Esophagus muscularis mucosa (tissue), 4 donors: ENCODE measurements at places on chromosomes 12 and 14. TPM values are rescaled to one million over a fixed set of nuclear protein-coding genes. Genes with fewer than 3 reads are reported as not detected.

GRCh38 chr12:101793401-101793800 lies 37.4 kb downstream of the GNPTAB start:
- no peaks in the 10 kb centered on the region for H3K27me3 ChIP-seq
- peaks cover 24% of the 10 kb centered on the region for H3K36me3 ChIP-seq
- DNase-seq, result no peak
- H3K4me1 ChIP-seq, result peaks cover 11% of the 10 kb centered on the region

Gene KITLG
- total RNA-seq, result 147 TPM

- H3K4me1 ChIP-seq, result no peaks in the 10 kb centered on the region
- H3K27ac ChIP-seq, result no peak overlapping the region
- no peaks in the 10 kb centered on the region for H3K36me3 ChIP-seq
- no peak overlapping the region for H3K4me3 ChIP-seq
- H3K27me3 ChIP-seq, result no peaks in the 10 kb centered on the region
These were observed 382.8 kb downstream of the ADAMTS20 start for GRCh38 chr12:43169115-43169681.

- peaks cover 42% of the 10 kb centered on the region for H3K36me3 ChIP-seq
- H3K27me3 ChIP-seq, result no peaks in the 10 kb centered on the region
- no peaks in the 10 kb centered on the region for H3K4me1 ChIP-seq
These were observed 26.4 kb downstream of the SFSWAP start for GRCh38 chr12:131737150-131737827.

GRCh38 chr14:39876916-39877315 lies 444.7 kb upstream of the FBXO33 start:
- H3K27ac ChIP-seq, result no peak overlapping the region
- H3K27me3 ChIP-seq, result no peaks in the 10 kb centered on the region
- no peak for DNase-seq

DNA sequence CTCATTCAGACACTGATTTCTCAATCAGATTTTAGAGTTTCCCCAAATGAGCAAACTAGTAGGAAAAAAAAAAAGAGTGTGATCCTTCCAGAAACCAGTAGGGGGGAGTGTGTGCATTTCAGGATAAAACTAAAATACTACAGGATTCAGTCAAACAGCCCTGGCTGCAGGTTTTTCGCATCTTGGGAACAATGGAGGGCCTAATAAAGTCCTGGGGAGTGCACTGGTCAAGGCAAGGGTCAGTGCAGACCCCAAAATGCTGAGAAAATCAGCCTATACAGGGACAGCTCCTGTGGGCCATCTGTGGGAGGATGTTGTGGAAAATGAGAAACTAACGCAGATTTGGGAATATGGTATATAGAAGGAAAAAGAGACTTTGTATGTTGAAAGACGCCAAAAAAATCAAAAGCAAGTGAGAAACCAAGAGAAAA lies 22.2 kb upstream of the ABCD4 start:
- no peak for DNase-seq
- no peak overlapping the region for H3K4me3 ChIP-seq
- no peaks in the 10 kb centered on the region for H3K36me3 ChIP-seq
- H3K27ac ChIP-seq, result no peak overlapping the region
- no peaks in the 10 kb centered on the region for H3K4me1 ChIP-seq

DNA sequence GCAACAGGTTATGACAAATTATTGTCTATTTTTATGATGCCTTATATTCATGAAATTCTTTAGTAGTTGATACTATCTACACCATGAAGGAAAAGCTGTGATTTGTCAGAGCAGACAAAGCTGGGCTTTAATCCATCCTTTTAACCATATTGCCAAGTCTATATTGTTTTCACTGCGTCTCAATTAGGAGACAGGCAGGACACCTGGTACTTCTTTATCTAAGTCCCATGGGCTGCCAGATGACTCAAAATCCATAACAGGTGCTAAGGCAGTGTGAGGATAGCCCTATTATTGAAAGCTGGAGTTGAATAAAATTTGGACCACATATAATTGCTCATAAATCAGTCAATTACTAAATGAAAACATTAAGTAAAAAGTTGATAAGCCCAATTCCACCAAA lies 22.6 kb downstream of the INSM2 start:
- no peak overlapping the region for H3K27ac ChIP-seq
- DNase-seq, result no peak
- H3K36me3 ChIP-seq, result no peaks in the 10 kb centered on the region
- H3K4me1 ChIP-seq, result no peaks in the 10 kb centered on the region
- no peak overlapping the region for H3K4me3 ChIP-seq

Gene GUCY2C
- total RNA-seq, result not detected

Gene MANSC4
- total RNA-seq, result not detected

- no peak for DNase-seq
- no peak overlapping the region for H3K27ac ChIP-seq
- no peaks in the 10 kb centered on the region for H3K27me3 ChIP-seq
- no peaks in the 10 kb centered on the region for H3K4me1 ChIP-seq
These were observed 11.2 kb upstream of the PLD4 start for GRCh38 chr14:104913435-104913834.
